ENCODE measurements at places on chromosomes 3 and 15.
A peak's percentile ranks its signal among the peaks of the same experiment; 100 is the strongest.

DNA sequence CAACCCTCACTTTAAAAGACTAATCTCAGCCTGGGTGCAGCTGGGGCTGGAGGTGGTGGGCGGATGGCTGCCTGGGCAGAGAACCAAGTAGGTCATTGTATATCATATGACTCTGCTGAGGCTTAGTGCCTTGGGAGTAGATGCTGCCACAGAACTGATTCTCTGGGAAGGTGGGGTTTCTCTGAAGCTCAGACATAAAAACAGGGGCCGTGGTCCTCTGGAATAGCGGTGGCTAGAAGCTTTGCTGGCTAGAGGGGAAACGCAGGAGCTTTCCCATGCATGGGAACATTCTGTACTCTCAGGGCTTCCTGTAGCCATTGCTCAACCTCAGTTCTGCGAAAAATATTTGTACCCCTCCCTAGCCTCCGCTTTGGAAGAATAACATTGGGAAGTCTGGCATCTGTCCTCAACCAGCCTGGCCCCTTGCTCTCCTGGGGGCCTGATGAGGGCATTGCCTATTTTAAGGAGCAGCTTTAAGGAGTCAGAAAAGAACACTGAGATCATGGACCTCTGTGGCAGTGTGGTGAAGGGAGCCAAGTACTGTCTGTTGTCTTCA, 14.7 kb downstream of the TIMP4 start:
- DNase-seq = no peak

GRCh38 chr3:77816366-77816765, 776.5 kb downstream of the ROBO2 start:
- DNase-seq = no peak

GRCh38 chr3:101676216-101676764, 642 bp downstream of the ZBTB11 start:
- peak; percentile 97 for DNase-seq

DNA sequence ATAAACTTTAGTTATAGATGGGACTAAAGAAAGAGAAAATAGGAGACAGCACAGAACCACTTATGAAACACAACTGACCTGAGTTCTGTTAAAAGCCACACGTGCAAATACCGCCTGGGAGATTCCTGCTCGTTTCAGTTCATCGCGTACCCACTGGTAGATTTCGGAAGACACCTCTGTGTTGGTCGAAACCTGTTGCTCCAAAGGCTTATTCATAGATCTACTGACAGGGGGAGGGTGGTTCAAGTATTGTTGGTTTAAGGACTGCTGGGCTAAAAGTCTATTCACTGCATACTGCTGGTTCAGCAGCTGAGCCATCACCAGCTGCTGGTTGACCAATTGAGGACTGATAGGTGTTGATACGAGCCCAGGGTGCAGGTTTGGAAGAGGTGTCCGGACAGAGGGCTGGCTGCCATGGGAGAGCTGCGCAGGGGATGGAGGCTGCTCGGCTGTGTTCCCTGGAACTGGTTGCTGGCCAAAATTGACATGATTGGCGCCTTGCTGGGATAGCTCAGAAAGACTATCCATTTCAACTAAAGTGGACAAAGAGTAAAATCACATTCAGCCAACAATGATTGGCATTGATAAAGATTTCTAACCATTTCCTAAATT, 30.6 kb downstream of the SATB1 start:
- no peak for DNase-seq

DNA sequence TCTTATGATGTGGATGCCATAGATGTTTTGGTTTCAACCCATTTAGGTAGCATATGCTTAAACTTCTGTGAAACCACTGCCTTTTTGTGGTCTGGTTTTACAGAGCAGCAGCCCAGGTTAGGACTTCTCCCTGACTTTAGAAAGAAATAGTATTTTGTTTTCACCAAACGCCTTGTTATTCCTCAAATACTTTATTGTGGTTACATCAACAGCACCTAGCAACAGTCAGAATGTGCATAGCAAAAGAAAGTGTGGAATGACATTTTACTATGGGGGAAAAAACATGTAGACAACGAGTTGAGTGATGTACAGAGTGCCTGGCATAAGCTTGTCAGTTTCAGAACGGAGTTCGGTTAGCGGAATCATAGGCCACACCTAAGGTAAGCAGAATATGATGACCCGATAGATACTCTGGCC, 159.2 kb downstream of the TPRG1 start:
- no peak for DNase-seq

DNA sequence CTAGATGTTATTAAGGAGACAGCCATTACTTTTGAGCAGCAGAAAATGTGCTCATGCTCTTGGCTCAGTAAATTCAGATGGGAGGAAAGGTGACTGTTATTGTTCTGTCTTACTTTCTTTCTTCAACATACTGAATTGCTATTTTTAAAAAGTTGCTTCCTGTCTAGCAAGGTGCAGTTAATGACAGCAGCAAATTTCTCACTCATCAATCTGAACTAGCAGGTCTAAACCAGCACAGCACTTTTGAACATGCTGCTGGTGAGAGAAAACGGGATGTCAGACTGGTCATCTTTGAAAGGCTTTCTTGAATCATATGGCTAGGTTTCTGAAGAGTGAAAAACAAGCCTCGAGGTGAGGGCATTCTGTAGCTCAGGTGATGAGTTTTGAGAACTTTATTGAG, 384.7 kb downstream of the MFSD1 start:
- no peak for DNase-seq

DNA sequence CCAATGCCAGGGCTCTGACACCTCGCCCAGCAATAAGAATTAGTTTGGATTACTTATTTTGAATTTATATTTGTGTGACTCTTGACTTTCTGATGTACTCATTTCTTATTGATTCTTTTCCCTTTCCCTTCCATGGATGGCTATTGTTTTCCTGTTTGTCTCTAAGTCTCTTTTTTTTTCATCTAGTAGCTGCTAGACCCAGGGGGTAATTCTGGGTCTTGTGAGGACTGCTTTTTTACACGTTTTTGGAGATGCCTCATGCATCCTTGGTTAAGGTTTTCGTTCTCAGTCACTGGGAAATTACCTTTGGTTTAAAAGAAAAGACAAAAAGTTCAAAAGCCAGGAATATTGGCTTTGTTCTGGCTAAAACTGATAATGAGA, 70.2 kb upstream of the STRIT1 start:
- no peak for DNase-seq

DNA sequence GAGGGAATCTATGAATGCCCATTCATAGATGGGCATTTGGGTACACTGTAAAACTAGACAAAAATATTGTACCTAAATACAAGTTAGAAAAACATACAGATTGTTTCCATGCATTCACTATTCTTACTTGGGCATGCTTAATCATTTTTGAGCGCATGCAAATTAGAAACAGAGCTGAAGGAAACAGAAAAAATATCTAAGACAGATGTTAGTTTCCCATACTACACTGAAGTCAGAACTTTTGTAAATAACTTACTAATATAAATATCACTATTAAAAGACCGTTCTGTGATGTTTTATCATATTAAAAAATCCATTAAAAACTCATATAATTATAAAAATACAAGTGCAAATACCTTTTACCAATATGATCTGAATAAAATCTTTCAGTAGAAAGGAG, 58.7 kb downstream of the GOLIM4 start:
- no peak for DNase-seq

DNA sequence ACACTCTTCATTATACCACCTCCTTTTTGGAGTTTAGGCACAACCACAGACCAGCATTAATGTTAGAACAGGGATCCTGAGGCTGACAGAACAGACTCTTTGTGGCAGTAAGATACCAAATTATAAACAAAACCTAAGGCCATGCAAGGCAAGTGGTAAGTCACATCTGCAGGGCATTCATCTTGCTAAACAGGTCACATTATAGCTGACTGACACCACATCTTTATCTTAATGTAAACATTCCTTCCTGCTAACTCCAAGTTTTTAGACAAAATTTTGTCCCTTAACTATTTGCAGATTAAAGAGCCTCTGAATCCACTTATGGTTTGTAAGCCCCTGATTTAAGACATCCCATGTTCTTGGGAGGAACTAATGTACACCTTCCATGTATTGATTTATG, 500.6 kb downstream of the PYDC2 start:
- DNase-seq = no peak

- no peak for DNase-seq
Measured at GRCh38 chr3:48899273-48899672, 591 bp upstream of the SLC25A20 start.

DNA sequence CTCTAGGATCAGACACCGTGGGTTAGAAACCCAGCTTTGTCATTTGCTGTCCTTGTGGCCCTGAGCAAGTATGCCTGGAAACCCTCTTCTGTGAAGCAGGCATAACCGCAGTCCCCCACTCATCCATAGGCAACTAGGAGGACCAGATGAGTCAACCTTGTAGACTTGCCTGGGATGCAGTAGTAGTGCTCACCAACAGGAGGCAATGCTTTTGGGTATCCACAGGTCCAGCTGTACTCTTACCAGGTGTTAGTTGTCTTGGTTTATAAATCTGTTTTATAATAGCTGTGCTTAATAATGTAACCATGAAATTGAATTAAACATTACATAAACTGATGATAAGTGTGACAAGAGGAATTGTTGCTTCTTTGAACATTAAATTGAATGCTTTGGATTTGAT, 389.3 kb downstream of the IL20RB start:
- DNase-seq = no peak

DNA sequence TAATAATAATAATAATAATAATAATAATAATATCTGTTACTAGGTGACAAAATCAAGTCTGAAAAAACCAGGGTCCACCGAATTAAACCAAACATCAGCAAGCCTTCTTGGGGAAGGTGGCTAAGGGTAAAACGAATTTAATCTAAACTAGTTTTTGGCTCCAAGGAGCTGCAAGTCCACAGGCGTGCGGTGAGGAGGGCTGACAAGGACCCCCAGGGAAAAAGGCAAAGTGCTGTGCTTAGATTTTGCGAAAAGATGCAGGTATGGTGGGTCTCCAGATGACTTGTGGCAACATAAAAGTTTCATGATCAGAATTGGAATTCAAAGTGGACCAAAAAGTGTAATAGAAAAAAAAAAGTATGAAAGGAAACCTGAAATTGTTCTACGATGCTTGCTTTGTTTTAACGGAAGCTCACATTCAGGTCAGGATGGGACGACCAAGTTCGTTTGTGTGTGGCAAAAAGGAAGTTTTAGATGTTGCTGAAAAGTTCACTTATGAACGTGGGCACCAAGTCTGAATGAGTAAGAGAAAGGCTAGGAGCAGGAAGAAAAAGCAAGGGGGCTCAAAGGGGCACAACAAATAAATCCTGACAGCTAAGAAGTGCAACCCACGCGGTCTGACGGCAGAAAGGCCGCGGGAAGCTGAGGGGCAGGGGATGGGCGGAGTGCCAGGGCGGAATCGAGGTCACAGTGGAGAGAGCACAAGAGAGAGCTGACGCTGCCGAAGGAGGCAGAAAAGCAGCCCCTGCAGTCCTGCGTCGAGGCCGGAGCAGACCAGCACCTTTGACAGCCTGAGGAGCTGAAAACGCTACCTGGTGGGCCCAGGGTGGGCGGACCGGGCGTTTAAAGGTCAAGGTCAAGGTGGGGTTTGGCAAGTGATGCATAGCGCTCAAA, 1.1 kb downstream of the WDR82 start:
- peak; percentile 54 for DNase-seq

DNA sequence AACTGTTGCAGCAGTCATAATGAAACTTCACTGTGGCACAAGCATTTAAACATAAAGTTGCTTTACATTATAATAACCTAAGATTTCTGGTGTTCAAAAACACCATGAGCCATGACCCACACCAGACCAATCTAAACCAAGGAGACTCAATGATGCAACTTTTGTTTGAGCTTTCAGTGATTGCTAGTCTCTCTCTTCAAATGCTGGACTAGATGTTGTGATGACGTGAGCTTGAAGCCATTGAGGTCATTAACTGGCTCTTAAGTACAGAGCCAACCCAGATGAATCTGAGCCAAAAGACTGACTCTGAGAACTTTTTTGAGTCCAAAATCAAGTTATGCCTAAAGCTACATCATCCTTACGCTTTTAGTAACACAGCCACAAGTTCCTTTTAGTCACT, 36.5 kb downstream of the ATR start:
- DNase-seq = no peak

- no peak for DNase-seq
Measured at GRCh38 chr15:49155834-49156627, 632 bp upstream of the COPS2 start.

- DNase-seq = no peak
Measured at GRCh38 chr3:59749291-59749690, 699.5 kb upstream of the CFAP20DC start.

DNA sequence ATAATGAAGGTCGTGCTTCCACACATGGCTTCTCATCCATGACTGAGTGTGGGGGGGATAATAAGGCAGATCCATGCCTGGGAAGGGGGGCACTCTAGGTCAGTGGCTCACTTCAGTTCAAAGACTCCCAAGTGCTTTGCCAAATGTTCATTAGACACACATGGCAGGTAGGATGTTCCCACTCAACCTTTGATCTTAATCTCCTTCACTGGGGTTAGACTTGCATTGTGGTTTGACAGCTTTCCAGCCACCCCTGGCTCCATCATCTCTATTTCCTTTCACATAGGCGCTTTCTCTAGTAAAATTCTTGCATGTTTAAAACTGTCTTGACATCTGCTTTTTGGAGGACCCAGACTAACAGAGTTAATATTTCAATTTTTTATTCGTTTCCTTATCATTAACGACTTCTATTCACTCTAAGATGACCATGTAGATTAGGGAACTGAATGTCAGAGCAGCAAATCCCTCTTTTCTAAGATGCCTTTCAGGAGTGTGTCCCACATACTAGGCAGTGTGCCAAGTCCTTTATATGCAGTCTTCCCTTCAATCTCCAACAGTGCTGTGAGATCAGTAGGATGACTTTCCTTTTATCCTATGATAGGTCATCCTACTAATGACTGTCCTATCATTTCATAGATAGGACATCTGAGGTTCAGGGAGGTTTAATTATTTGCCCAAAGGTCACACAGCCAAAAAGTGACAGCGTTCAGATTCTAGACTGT, 57.9 kb downstream of the BTD start:
- no peak for DNase-seq

DNA sequence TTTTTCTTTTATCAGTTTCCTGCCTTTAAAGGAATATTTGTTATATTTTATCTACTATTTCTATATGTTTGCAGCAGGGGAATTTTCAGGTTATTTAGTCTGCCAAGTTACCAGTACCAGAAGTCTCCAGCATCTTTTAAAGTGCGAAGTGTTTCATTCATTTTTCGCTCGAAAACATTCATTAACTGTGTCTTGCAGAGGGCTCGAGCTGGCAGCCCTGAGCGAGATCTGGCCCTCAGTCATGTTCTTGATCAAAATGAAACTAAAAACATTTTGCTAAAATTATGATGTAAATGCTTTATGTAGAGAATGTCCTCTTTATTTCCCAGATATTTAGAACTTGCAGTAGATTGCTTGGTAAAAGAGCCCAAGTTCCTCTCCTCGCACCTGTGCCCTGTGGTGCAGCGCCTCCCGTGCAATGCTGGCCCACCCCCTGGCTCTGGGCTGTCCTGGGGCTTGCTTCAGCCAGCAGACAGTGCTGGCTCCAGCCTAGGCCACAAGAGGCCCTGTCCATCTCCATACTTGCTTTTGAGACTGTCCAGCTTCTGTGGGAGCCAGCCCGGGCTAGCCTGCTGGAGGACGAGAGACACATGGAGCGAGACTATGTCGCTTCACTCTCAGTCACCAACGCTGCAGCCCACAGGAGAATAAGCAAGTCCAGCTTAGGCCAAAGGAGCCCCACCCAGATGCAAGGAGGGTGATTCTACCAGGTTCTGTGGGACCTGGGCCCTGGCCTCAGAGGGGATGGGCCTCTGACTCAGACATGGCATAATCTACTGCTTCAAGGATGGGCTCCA, 71.9 kb upstream of the PRR23E start:
- no peak for DNase-seq
